Neural crest cell (in vitro differentiated cells): ENCODE measurements at places on chromosomes 4 and X. TPM values are rescaled to one million over a fixed set of nuclear protein-coding genes. Genes with fewer than 3 reads are reported as not detected.

GASK1B gene
- total RNA-seq = 8.7 and 8.8 TPM in 2 replicates

ZNF711 gene
- 23.1 and 24.0 TPM in 2 replicates for total RNA-seq

FAM9C gene
- total RNA-seq = 0.07 and 0.25 TPM in 2 replicates

STK32B gene
- total RNA-seq = 3.4 and 3.5 TPM in 2 replicates

IL3RA gene
- total RNA-seq = not detected in 2 replicates

FABP2 gene
- not detected in 2 replicates for total RNA-seq
